Activated CD4-positive, alpha-beta T cell treated with anti-CD3 and anti-CD28 coated beads, Interleukin-2, amount 10 ng/mL, durations not matched to agents 24 days and 14 days (primary cell): ENCODE measurements at places on chromosomes 4 and X. TPM values are rescaled to one million over a fixed set of nuclear protein-coding genes. Genes with fewer than 3 reads are reported as not detected.

The AKAP4 gene
- total RNA-seq: not detected in 2 replicates

The XAGE1B gene
- total RNA-seq: not detected in 2 replicates

GRCh38 chrX:77548751-77549150, 101.6 kb downstream of the FGF16 start:
- no peaks in the 10 kb centered on the region for H3K27me3 ChIP-seq
- DNase-seq: no peak
- H3K4me3 ChIP-seq: no peak overlapping the region
- no peak overlapping the region for H3K27ac ChIP-seq
- peaks cover 29% of the 10 kb centered on the region for H3K36me3 ChIP-seq

The MAGEE2 gene
- total RNA-seq: not detected in 2 replicates

GRCh38 chr4:183838987-183839712, 66.0 kb upstream of the STOX2 start:
- no peak for DNase-seq
- H3K27me3 ChIP-seq: peaks cover 6% of the 10 kb centered on the region

DNA sequence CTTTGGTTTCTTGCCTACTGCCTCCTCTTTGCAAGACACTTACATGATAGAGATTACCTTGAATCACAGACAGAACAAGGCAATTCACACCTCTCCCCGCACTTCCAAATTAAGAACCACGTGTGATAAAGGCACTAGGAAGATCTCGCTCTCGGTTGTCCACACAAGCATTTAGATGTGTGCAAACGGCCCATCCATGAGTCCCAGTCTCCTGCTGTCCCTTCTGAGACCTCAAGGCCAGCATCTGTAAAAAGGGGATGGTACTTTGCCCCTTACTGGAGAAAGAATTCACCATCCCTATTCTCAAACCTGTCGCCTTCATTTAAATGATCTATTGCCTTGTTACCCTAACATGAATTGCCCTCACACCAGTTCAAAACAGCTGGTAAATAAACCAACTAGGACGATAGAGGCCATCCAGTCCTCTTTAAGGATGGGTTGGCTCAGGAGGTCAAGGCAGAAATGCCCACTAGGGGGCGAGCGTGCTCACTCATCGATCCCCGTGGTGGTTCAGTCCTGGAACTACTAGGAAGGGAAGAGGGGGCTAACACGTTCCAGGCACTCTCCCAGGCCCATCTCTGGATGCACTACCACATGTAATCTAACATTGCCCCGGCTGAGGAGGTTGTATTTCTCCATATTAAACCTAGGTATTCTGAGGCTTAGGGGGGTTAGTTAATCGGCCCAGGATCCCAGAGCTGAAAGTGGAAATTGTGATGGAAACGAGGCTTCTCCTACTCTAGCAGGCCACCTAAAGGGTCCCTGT, 95.8 kb downstream of the DHX15 start:
- H3K4me3 ChIP-seq: no peak overlapping the region
- H3K4me1 ChIP-seq: peaks cover 5% of the 10 kb centered on the region
- H3K27ac ChIP-seq: no peak overlapping the region
- H3K36me3 ChIP-seq: no peaks in the 10 kb centered on the region
- peaks cover 22% of the 10 kb centered on the region for H3K27me3 ChIP-seq

DNA sequence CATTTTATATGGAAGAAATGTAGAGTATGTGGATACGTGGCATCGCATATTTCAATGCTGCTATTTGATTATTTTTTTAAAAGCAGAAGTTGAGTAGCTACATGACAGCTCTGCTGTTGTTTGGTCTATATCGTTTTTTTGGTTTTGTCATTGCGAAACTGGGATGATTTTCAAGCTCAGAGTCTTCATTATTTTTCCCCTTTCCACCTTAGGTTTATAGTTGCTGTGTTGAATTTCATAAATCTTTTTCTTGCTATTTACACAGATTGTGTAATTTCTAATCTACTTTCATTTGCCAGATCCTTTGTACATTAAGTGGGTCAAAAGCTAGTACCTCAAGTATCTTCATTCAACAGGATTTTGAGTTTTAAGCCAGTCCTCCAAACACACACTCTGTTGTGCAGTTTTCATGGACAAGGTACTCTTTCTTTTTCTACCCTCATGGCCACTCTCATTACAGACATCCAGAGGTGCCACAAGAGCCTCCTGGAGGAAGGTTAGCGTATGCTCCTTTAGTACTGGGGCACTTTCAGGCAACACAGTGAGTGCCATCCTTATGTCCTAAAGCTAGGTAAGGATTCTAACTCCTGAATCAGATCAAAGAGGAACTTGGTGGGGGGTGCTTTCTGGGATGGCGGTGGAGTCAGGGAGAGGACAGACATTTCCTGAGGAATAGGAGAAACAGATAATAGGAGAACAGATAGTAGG, 123.2 kb downstream of the FHIP1A start:
- DNase-seq: no peak
- H3K27me3 ChIP-seq: peaks cover 3% of the 10 kb centered on the region
- no peaks in the 10 kb centered on the region for H3K4me1 ChIP-seq
- no peak overlapping the region for H3K27ac ChIP-seq
- H3K4me3 ChIP-seq: no peak overlapping the region
- H3K36me3 ChIP-seq: no peaks in the 10 kb centered on the region

- no peak overlapping the region for H3K4me3 ChIP-seq
- H3K4me1 ChIP-seq: no peaks in the 10 kb centered on the region
- no peaks in the 10 kb centered on the region for H3K36me3 ChIP-seq
- H3K27ac ChIP-seq: no peak overlapping the region
Observed at GRCh38 chr4:146099585-146099984, 75.9 kb upstream of the LSM6 start.

DNA sequence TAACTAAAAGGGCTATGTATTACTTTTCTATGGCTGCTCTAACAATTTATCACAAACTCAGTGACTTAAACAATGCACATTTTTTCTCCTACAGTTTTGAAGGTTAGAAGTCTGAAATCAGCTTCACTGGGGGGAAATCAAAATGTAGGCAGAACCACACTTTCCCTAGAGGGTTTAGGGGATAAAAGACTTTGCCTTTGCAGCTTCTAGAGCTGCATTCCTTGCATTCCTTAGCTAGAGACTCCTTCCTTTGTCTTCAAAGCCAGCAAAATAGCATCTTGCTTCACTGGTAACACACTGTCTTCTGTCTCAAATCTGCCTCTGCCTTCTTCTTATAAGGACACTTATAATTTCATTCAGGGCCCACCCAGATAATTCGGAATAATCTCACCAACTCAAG, 152.4 kb upstream of the SPIN4 start:
- DNase-seq: no peak
- no peak overlapping the region for H3K4me3 ChIP-seq
- H3K36me3 ChIP-seq: no peaks in the 10 kb centered on the region

- H3K27me3 ChIP-seq: no peaks in the 10 kb centered on the region
- no peak overlapping the region for H3K4me3 ChIP-seq
- H3K36me3 ChIP-seq: peaks cover 37% of the 10 kb centered on the region
- peak overlapping the region; percentile 41 for H3K27ac ChIP-seq
- H3K4me1 ChIP-seq: peaks cover 33% of the 10 kb centered on the region
Observed at GRCh38 chrX:19789376-19789775, 98.0 kb downstream of the SH3KBP1 start.

GRCh38 chrX:12497832-12498591, 293.2 kb upstream of the PRPS2 start:
- H3K4me1 ChIP-seq: no peaks in the 10 kb centered on the region
- no peaks in the 10 kb centered on the region for H3K27me3 ChIP-seq
- no peak overlapping the region for H3K4me3 ChIP-seq
- DNase-seq: peak; percentile 48
- H3K27ac ChIP-seq: no peak overlapping the region
- no peaks in the 10 kb centered on the region for H3K36me3 ChIP-seq

- no peak for DNase-seq
- H3K27me3 ChIP-seq: no peaks in the 10 kb centered on the region
- no peaks in the 10 kb centered on the region for H3K4me1 ChIP-seq
- H3K27ac ChIP-seq: no peak overlapping the region
Observed at GRCh38 chrX:102976793-102977495, 39.9 kb downstream of the RAB40AL start.

The SPANXN3 gene
- not detected in 2 replicates for total RNA-seq

DNA sequence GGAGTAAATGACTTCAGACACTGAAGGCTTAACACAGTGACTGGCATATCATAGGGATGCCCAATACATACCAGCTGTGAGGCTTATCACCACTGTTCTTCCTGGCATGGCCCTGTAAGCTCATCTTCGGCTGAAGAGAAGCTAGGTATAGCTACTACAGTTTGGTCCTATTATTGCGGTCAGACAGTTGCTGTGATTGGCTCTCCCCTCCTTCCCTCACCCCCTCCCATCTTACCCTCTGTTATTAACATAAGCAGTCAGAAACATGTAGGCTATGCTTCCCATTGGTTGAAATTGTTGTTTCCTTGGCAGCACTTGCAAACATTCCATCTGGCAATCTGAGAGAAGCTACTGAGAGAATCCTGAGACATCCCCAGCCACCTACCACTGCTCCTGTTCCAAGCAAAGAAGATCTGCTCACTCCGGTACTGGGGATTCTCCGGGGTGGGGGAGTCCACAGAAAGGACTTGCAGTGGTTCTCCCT, at the start of gene AKAP14:
TSS of gene AKAP14 (plus strand) at position 51 of the 484 bp plus-strand sequence. CDS start 7,331 bp downstream, outside the sequence.
- no peak for DNase-seq
- no peaks in the 10 kb centered on the region for H3K27me3 ChIP-seq
- H3K36me3 ChIP-seq: no peaks in the 10 kb centered on the region
- no peak within 1 kb of the TSS for H3K27ac ChIP-seq
- H3K4me1 ChIP-seq: no peaks in the 10 kb centered on the region

DNA sequence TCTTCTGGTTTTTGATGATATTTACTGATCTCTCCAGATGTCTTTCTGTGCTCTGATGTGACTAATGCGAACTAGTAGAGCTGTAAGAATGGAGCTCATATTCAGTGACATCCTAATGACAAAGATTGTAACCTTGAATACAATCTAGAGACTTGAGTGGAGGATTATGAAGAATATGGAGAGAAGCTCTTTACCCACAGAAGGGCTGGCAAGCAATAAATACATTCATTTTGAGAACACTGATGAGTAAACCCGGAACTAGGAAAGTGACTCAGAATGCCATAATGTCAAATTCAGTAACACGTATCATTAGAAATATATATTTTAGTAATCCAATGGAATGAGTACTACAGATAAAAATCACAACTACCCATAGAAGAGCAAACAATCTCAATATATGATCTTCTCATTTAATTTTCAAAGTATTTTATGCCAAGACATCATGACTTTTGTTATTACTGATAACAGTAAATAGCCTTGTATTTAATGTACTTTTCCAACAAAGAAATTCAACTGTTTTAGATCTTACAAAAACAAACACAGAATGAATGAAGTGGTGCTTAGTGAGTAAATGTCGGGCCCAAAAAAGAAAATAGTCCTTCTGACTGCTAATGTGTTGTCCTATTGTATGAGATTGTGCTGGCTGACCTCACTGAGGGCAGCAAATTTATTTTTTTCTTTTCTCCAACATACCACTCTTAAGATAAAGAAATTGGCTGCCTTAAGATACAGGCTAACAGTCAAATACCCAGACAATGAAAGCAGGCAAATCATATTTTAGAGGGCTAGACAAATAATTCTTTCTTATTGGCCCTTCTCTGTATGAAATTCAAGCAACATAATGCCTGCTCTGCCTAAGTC, 49.2 kb upstream of the HDAC8 start:
- H3K36me3 ChIP-seq: peaks cover 17% of the 10 kb centered on the region
- peak overlapping the region; percentile 98 for H3K27ac ChIP-seq
- DNase-seq: peak; percentile 51

The MAGEA2 gene
- total RNA-seq: not detected in 2 replicates

GRCh38 chr4:161664740-161665139, 499.1 kb downstream of the FSTL5 start:
- DNase-seq: no peak
- H3K27ac ChIP-seq: no peak overlapping the region
- no peak overlapping the region for H3K4me3 ChIP-seq
- no peaks in the 10 kb centered on the region for H3K27me3 ChIP-seq
- H3K4me1 ChIP-seq: no peaks in the 10 kb centered on the region
- H3K36me3 ChIP-seq: no peaks in the 10 kb centered on the region

The CPXCR1 gene
- total RNA-seq: not detected in 2 replicates

GRCh38 chr4:140609548-140610425, 41.0 kb upstream of the UCP1 start:
- H3K4me3 ChIP-seq: no peak overlapping the region
- no peaks in the 10 kb centered on the region for H3K4me1 ChIP-seq
- no peak overlapping the region for H3K27ac ChIP-seq
- H3K36me3 ChIP-seq: no peaks in the 10 kb centered on the region

The UGDH gene
- 23.1 and 29.2 TPM in 2 replicates for total RNA-seq

GRCh38 chrX:150715184-150715583, 22.0 kb downstream of the MTMR1 start:
- no peak overlapping the region for H3K4me3 ChIP-seq
- H3K27me3 ChIP-seq: no peaks in the 10 kb centered on the region
- no peak for DNase-seq
- no peak overlapping the region for H3K27ac ChIP-seq
- H3K36me3 ChIP-seq: peaks cover 7% of the 10 kb centered on the region
- peaks cover 17% of the 10 kb centered on the region for H3K4me1 ChIP-seq

The ZNF630 gene
- 0.19 and 0.33 TPM in 2 replicates for total RNA-seq

- H3K4me1 ChIP-seq: peaks cover 19% of the 10 kb centered on the region
- no peak overlapping the region for H3K27ac ChIP-seq
- DNase-seq: no peak
- peaks cover 6% of the 10 kb centered on the region for H3K27me3 ChIP-seq
- H3K36me3 ChIP-seq: no peaks in the 10 kb centered on the region
- H3K4me3 ChIP-seq: no peak overlapping the region
Observed at GRCh38 chr4:153209410-153209809, 5.2 kb downstream of the TRIM2 start.

The NXF2 gene
- total RNA-seq: not detected in 2 replicates

DNA sequence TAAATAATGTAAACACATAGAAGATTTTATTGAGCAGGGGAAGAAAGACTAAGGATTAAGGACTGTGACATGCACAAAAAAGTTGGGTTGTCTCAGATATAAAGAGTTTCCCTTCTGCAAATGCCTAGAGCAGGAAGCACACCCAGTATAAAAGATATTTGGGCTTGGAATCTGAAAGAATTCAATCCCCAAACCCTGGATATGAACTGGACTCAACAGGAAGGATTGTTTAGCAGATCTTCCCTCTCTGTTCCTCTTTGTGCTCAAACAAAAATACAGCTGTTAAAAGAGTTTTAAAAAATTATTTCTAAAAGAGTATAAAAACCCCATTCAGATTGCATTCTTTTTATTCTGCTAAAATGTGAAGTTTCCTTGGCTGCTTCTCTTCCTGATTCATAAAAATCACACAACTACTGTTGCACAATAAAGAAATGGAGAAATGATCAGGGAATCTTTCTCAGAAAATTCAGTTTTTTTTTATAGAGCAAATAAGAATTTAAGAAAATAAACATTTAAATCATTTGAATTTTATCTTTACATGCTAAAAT, 71.4 kb downstream of the PDLIM5 start:
- no peak overlapping the region for H3K4me3 ChIP-seq
- no peak overlapping the region for H3K27ac ChIP-seq
- DNase-seq: no peak

DNA sequence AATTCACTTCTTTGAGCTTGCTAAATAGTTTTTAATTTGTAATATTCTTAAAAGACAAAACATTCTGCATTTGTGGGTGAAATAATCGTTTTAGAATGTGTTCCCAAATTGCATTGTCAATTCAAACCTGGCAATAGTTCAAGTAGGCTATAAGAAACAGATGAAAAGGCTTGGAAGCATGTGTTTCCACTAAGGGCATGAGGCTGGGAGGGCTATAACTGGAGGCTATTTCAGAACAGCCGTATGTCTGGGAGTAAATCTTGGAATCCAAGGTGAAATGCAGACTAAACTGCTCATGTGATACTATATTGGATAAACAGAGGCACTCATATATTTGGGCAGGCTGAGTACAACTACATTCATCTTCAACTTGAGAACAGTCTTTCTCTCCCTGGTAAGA, 117.4 kb upstream of the GRPR start:
- H3K27me3 ChIP-seq: no peaks in the 10 kb centered on the region
- no peak overlapping the region for H3K27ac ChIP-seq
- no peaks in the 10 kb centered on the region for H3K4me1 ChIP-seq
- H3K36me3 ChIP-seq: no peaks in the 10 kb centered on the region
- no peak overlapping the region for H3K4me3 ChIP-seq
